ENCODE measurements at places on chromosomes 11 and 22.
A peak's percentile ranks its signal among the peaks of the same experiment; 100 is the strongest.

DNA sequence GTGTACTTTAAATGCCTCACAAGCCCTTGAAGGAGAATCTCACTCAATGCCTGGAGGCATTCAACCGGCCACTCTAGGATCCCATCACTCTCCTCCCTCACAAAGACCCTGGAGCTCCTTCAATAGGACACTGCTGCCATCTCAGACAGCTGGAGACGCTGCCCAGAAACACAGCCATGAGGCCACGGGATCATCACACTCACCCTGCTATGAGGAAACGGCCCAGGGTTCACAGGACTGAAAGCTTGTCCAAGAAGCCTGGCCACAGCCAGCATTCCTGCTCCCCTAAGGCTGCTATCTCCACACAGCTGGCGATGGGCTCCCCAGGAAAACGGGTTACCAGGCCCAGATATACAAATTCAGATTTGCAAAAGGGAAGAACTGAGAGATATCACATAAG lies 13.2 kb downstream of the CARS1 start:
- DNase-seq: no peak

DNA sequence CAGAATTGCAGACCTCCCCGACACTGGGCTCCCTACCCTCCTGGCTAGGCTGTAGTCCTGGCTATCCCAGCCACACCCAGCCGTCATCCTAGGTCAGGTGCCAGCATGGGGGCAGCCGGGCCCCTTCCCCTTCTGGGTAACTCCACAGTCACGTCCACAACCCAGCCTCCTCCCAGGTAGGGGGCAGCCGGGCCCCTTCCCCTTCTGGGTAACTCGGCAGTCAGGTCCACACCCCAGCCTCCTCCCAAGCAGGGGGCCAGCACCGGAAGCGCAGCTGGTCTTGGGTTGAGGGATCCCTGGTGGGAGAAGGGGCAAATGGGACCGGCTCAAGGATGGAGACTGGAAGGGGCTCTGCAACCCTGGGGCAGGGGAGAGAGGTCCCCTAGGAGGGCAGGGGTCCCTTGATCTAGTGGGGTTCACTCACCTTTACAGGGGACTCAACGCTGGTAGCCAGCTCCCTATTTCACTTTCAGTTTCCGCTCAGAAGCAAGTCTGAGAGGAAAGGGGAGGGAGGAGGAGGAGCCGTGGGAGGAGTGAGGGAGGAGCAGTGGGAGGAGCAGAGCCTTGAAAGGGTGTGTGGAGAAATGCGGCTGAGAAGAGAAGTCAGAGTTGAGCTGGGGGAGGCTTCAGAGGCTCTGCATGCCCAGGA lies at the start of gene TRIM21:
Gene TRIM21 (minus strand): TSS at position 494 of the 649 bp plus-strand sequence. CDS start 3,293 bp downstream, outside the sequence.
- DNase-seq: peak; percentile 88

DNA sequence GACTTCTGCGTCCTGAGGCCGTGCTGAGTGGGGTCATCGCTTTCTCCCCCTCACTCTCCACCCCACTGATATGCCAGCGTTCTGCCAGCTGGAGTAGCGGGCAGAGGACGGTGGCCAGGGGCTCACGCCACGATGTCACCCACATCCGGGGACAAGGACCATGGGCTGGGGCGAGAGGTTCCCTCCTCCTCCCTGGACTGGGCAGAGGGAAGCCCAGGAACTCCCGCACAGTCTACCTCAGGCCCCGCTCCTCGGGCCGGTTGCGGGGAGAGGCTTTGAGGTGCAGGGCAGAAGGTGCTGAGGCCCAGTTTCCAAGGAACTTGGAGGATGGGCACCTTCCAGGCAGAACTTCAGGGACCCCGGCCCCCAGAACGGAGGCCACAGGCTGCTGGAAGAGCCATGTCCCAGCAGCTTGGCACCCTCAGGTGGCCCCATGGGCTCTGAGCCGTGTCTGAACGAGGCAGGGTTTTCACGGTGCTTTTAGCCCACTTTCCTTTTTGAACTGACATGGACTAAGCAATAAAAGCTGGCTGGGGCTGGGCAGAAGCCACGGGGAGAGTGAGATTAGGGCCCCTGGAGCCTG lies 25.4 kb downstream of the ADAMTS15 start:
- no peak for DNase-seq

- DNase-seq: no peak
Measured at GRCh38 chr22:44364751-44365130, 52.0 kb upstream of the SHISAL1 start.

- DNase-seq: no peak
Measured at GRCh38 chr11:64624883-64625481, 34.0 kb downstream of the SLC22A12 start.

DNA sequence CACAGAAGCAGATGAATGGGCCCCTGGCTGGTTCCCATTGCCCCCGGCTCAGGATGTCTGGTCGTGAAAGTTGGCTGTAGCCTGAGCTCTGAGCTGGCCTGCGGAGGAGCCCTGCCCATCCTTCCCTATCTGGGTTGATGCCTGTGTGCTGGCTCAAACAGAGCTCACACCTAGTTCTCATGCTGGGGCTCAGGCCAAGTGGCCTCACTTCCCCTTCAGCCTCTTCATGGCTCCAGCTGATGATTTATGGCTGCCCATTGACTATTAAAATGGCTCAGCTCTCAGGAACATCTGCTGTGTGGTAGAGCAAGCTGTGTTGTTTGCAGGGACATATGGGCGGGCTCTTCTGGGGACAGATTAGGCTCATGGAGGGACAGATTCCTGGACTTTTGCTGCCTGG lies 64.7 kb downstream of the ADAMTS15 start:
- no peak for DNase-seq

DNA sequence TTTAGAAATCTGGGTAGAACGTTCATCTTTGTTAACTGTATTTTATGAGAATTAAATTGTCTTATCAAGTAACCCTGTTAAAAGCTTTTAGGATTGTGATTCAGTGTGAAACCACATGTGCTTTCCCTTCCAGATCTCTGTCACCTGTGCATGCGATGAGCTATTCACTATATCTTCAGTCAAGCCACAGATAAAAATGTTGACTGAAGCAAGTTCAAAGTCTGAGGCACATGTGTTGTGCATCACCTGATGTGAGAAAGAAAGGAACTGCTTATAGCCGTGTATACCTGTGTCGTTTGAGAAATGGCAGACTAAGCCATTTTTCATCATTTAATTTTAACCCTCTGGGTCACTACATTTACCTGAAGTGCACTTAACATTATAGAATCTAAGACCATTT lies 1088.9 kb upstream of the TENM4 start:
- no peak for DNase-seq

- DNase-seq: no peak
Measured at GRCh38 chr11:15909937-15910598, 446.3 kb downstream of the SOX6 start.

- DNase-seq: no peak
Measured at GRCh38 chr11:64539239-64539638, 51.8 kb upstream of the SLC22A12 start.

DNA sequence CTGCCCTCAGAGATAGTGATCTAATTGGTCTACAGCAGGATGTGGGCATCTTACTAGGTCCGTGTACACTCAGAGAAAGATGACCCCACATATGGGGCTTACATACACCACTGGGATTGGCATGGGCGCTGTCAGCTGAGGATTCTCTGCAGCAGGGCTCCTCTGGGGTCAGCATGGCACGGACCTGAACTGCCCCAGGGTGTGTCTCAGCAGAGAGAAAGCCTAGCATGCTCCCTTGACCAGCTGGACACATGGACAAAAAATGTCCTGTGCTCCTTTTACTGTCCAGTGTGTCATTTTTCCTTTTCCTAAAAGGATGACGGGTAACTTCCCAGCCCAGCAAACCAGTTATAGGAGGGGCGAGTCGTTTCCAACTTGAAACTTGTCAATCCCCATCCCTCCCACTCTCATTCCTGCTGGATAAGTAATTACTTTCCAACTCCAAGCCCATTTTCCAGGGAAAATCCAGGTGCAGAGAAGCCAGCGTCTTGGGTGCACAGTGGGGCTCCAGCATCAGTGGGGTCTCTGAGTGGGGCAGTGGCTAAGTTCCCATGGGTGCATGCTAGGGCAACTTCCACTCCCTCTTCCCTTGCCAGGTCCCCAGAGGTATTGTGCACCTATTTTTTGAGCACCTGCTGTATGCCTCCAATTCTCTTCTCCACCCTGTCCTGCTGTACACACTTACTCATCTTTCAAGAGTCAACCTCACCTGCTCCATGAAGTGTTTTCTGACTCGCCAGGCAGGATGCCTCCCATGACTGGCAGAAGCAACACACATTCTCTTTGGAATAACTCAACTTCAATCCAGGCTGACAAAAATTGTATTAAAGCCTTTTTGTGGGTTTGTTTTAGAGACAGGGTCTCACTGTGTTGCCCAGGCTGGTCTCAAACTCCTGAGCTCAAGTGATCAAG lies 5.0 kb downstream of the VSTM5 start:
- no peak for DNase-seq

DNA sequence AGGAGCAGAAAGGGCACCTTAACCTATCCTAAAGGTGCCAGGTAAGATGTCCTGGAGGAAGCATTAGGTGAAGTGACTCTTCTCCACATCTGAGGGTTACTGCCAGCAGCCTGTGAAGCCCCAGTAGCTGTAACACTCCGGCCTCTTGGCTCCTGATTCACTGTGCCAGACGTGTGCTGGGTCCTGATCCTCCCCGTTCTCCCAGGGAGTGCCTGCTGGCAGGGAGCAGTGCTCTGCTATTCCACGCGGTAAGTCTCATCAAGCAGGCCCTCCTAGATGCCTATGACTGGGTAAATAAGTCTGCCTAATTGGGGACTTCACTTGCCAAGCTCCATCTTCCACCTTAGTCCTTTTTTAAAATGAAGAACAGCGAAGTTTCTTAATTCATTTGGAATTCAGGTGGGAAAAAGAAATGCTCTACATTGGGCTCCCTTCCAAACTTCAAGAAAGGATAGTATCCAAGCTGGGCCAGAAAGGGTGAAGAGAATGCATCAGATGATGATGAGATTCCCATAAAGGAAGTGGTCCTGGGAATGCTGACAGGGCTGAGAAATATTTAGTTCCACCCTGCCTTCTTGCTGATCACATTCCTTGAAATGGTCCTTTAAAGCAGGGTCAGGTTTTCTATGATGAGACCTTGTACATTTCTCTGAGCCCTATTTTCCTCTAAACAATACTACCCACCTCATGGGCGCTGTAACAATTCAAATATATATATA lies 188.0 kb downstream of the MAML2 start:
- DNase-seq: no peak

GRCh38 chr11:106418791-106419190 lies 341.3 kb downstream of the AASDHPPT start:
- DNase-seq: no peak

DNA sequence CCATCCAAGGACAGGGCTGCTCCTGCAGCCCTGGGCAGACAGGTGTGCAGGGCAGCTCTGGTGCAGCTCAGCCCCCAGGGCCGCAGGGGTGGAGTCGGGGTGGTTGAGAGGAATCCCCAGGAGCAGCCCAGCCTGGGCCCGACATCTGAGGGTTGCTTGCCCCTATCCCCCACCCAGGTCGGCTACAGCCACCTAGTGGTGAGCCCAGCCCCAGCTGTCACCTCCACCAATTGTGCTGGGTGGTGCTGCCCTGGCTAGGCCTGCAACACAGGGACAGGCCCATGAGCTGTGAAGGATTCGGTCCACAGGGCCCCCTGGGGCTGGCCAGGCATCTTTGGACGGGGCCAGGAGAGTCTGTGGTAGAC lies 29.6 kb downstream of the RTN4R start:
- DNase-seq: peak; percentile 91

DNA sequence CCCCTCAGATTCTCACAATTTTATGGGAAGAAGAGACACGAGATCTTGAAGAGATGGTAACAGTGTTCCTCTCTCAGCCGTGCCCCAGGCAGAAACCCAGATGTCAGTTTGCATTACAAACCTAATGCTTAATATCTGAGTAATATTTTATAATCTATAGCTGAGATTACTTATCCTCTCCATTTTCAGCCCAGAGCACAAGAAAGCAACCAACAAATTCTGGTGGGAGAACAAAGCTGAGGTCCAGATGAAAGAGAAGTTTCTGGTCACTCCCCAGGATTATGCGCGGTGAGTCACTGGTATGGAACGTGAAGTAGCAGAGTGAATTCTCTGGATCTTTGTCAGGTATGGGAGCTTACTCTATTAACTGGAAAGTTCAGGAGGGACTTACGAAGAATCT lies 884 bp downstream of the CENATAC start:
- DNase-seq: no peak

- peak; percentile 43 for DNase-seq
Measured at GRCh38 chr11:111586388-111586831, 15.8 kb upstream of the SIK2 start.

GRCh38 chr11:72721689-72722049 lies 30.5 kb downstream of the ARAP1 start:
- no peak for DNase-seq

GRCh38 chr11:2668876-2669275 lies 30.9 kb downstream of the KCNQ1OT1 start:
- no peak for DNase-seq

DNA sequence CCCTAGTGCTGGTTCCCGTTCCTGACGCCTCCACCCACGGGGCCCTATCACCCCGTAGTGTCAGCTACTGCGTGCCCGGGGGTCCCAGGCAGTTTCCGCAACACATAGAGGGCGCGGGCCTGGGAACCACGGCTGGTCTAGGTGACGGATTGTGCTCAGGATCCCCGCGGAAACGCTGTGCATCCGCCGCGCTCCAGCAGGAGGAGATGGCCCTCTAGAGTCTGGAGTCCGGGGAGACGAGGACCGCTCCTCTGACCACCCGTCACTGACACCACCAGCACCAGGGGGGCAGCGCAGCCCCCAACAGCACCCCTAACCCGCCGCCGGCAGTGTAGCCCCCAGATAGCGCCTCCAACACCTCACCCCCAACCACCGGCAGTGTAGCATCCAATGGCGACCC lies 4.4 kb upstream of the RFPL3 start:
- no peak for DNase-seq

- no peak for DNase-seq
Measured at GRCh38 chr11:34999453-34999852, 83.0 kb downstream of the PDHX start.

GRCh38 chr22:11628651-11629511 lies 3899.1 kb upstream of the OR11H1 start:
- DNase-seq: no peak

GRCh38 chr22:27447289-27447688 lies 354.3 kb downstream of the MN1 start:
- DNase-seq: no peak

- no peak for DNase-seq
Measured at GRCh38 chr11:33899400-33900037, 7.6 kb upstream of the LMO2 start.

GRCh38 chr11:56642339-56642738 lies at the start of gene OR5AP2:
TSS of gene OR5AP2 (minus strand) at chr11:56642439. CDS start at chr11:56642439, 0 bp downstream.
- no peak for DNase-seq

GRCh38 chr22:49738006-49738405 lies 89.7 kb downstream of the BRD1 start:
- no peak for DNase-seq

Data from GM10248 (cell line).